ENCODE measurements at places on chromosomes 16 and 17. TPM values are rescaled to one million over a fixed set of nuclear protein-coding genes. Genes with fewer than 3 reads are reported as not detected.

GRCh38 chr17:48641541-48642058, 15.4 kb upstream of the HOXB9 start:
- no peak for DNase-seq

- DNase-seq: no peak
Observed at GRCh38 chr16:31071861-31072260, 2.2 kb downstream of the ZNF668 start.

GRCh38 chr17:327971-328370, 24.6 kb downstream of the RPH3AL start:
- DNase-seq: no peak

DNA sequence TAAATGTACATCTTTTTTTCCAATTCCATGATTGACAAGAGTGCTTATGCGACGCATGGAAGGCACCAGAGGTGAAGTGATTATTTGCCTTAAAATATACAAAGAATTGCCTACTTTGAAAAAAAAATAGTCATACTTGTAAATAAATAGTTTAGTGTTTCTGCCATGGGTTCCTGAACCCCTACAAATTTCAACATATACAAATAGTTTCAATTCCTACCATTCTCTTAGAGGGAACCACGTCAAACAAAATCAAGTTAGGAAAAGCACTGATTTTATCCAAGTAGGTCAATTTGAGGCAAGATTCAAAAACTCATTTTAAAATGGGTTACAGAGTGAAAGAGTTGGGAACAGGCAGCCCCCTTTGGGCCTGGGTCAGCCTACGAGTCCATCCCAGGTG, 11.7 kb downstream of the CMTM3 start:
- no peak for DNase-seq

DNA sequence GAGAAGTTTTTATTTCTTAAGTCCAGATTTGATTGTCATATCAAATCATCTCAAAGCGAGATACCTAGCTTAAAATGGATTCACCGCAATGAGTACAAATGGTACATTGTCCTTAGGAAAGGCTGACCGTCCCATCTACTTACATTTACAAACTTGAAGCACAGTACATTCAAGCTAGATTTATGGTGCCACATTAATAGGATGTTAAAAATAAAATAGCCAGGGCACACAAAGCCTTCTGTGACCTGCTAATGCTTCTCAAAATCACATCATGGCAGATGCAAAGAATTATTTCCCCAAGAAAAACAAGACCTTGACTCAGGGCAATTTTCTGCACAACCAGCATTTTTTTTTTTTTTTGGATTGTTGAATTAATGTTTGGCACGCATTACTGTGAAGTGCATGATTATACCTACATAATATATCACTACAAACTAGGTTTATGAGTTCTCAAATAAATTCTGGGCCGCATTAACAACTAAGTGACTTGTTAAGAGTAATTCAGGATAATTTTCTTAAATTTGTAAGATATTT, 25.3 kb downstream of the CACNG1 start:
- DNase-seq: no peak

The SPATA22 gene
- total RNA-seq: not detected

The CA7 gene
- total RNA-seq: not detected

DNA sequence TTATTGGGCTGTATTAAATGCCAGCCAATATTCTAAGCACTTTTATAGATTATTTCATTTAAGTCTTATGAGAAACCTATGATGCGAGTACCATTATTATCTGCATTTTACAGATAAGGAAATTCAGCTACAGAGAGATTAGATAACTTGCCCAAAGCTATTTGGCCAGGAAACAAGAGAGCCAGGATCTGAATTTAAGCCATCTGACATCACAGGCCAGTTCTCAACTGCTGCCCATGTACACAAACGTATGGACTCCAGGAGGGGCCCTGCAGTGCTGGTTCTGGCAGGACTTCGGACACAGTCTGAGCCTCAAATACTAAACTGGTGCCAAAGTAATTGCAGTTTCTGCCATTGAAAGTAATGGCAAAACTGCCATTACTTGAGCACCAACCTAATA, 40.2 kb downstream of the CPPED1 start:
- no peak for DNase-seq

The PERCC1 gene
- 0.68 TPM for total RNA-seq

DNA sequence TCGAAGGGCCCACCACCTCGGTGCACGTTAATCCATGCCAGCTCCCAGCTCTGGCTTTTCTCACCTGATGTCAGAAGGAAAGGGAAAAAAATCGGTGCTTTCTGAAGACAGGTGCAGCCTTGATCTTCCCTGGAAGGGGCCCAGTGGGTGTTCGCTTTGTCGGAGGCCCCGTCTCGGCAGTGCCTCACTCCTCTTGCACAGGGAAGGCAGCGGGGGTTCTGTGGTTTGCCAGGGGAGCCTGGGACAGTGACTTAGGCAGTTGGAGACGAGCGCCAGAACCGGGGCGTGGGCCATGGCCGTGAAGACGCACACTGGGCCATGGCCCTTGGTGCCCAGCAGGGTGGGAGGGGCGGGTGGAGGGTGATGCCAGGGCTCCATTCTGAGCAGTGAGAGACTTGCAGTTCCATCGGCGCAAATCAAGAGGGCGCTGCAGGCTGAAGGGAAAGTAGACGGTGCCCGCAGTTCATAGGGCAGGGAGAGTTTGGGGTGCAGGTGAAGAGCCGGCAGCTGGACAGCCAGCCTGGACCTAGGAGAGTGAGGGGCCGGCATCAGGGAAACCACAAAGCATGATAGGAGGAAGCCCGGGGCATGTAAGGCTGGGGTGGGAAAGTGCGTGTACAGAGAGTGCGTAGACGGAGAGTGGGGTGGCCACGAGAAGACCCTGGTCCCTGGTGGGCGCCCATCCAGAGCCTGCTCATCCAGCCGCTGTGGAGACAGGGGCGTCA, 101.3 kb upstream of the CHMP6 start:
- no peak for DNase-seq

DNA sequence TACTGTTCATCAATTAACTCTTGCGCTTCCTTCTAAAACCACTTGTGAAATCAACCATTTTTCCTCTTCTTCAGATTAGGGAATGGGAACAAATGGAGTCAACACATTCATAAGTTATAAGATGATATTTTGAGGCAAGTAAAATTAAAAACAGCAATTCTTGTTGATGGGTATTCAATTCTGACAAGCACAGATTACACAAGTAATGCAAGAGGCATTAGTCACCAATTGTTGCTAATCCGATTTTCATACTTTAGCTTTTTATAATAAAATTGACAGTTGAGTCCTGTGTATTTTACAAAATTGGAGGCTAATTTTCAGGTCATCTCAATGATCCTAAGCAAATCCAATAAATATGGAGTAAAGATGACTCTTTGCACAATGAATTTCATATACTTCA, 918.4 kb upstream of the SOX9 start:
- no peak for DNase-seq

DNA sequence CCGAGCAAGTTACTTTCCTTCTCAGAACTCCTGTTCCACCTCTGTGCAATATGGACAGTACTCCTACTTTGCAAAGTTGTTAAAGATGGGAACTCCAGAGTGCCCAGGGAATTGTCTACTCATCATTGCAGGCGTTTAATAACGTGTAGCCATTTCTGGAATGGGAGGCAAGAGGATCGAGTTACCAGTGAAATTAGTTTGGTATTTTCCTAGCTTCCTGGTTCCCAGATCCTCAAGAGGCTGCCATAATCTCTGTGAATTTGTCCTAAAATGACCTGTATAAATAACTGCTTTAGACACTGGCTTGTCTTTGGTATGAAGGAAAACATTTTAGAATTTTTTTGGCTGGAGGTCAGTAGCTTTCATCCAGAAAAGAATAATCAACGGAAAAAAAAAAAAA, 27.7 kb downstream of the WWOX start:
- no peak for DNase-seq

- DNase-seq: no peak
Observed at GRCh38 chr17:19896679-19897078, 28.9 kb upstream of the ULK2 start.

GRCh38 chr17:31427684-31428083, 36.2 kb downstream of the RAB11FIP4 start:
- DNase-seq: no peak

The GDPD3 gene
- 9.1 TPM for total RNA-seq

GRCh38 chr16:79627092-79627491, 26.6 kb upstream of the MAF start:
- DNase-seq: no peak

DNA sequence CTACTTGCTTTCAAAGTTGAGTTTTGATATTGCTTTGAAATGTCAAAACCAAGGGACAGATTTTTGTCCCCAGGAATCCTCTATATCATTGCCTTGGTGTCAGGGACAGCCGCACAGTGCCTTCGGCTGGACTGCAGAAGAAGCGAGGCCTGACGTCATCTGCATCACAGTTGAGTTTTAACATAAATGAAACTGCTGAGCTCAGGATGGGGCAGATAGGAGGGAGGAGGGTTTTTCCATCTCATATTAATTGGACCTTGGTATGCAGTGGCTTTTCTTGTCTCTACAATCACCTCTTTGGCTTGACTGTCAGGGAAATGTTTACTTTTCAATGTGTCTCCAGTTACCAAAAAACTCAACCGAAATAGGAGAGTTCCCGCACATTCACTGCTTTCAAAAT, 111.3 kb downstream of the AATF start:
- DNase-seq: no peak

GRCh38 chr16:50781043-50781442, 39.2 kb downstream of the CYLD start:
- DNase-seq: peak; percentile 57

GRCh38 chr16:9854675-9855074, 327.6 kb downstream of the GRIN2A start:
- DNase-seq: no peak

Data from natural killer cell (primary cell).